ENCODE measurements at places on chromosomes 7 and 10. TPM values are rescaled to one million over a fixed set of nuclear protein-coding genes. Genes with fewer than 3 reads are reported as not detected.

The PALS2 gene
- polyA plus RNA-seq = 7.4 TPM

The AKR1C4 gene
- not detected for polyA plus RNA-seq

- no peak overlapping the region for H3K27ac ChIP-seq
- no peak for DNase-seq
- no peaks in the 10 kb centered on the region for H3K4me1 ChIP-seq
- H3K27me3 ChIP-seq = no peaks in the 10 kb centered on the region
- no peak overlapping the region for H3K4me3 ChIP-seq
- H3K36me3 ChIP-seq = no peaks in the 10 kb centered on the region
These were observed 381.8 kb downstream of the PHF14 start for GRCh38 chr7:11355399-11356005.

DNA sequence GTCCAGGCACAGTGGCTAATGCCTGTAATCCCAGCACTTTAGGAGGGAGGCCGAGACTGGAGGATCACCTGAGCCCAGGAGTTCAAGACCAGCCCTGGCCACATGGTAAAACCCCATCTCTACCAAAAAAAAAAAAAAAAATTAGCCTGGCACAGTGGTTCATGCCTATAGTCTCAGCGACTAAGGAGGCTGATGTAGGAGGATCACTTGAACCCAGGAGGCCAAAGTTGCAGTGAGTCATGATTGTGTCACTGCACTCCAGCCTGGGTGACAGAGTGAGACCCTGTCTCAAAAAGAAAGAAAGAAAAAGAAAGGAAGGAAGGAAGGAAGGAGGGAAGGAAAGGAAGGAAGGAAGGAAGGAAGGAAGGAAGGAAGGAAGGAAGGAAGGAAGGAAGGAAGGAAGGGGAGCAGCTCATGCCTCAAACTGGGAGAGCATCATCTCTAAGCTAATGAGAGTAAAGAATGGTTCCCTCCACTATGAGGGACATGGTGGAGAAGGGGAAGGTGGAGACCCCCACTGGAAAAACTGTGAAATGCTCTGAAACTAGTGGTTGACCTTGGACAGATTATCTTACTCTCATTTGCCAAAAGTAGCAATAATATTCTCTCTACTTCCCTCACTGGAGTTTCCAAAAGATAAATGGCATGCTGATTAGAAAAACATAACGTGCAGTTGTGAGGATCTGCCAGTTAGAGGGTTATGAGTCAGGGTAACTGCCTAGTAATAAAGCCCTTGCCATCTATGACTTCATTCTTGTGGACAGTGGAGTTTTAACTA lies 16.8 kb downstream of the GIMAP5 start:
- no peaks in the 10 kb centered on the region for H3K27me3 ChIP-seq
- no peak overlapping the region for H3K27ac ChIP-seq
- no peaks in the 10 kb centered on the region for H3K36me3 ChIP-seq
- H3K4me1 ChIP-seq = no peaks in the 10 kb centered on the region
- no peak overlapping the region for H3K4me3 ChIP-seq
- DNase-seq = no peak

The PPP1R17 gene
- not detected for polyA plus RNA-seq

- no peaks in the 10 kb centered on the region for H3K27me3 ChIP-seq
- no peak overlapping the region for H3K27ac ChIP-seq
- H3K4me1 ChIP-seq = peaks cover 8% of the 10 kb centered on the region
- no peak for DNase-seq
- H3K36me3 ChIP-seq = no peaks in the 10 kb centered on the region
These were observed 22.7 kb upstream of the GTF2IRD1 start for GRCh38 chr7:74430961-74431466.

DNA sequence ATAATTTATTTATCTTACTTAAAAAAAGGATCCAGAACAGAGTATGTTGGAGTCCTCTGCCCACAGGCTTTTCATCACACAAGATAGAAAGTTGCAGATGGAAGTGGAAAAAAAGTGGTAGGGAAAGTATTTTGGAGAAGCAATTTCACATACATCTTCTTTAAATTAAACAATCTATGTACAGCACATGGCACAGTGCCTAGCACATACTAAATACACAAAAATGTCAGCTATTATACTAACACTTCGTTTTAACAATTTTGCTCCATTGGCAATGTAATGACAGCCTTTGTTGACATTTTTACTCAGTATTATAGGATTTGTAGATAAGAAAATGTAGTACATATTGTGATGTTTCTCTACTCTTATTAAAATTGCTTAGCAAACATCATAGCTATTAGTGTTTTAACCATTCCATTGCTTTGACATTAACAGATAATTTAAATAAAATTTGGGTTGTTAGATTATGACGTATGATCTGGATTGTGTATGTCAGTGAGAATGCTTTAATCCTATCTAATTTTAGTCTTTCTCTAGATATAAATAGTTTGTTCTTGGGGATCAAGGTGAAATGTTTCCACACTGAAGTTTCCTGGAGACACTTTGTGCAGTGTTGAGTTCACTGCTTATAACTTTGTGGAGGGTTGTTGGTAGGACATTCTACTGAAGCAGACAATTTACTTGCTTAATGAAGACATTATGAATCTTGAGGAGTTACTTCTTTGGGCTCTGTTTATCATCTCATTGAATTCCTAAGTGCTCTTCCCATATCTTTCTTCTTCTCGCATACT lies 202.8 kb upstream of the DKK1 start:
- no peak overlapping the region for H3K4me3 ChIP-seq
- DNase-seq = peak; percentile 19
- H3K27ac ChIP-seq = no peak overlapping the region
- H3K36me3 ChIP-seq = no peaks in the 10 kb centered on the region
- H3K4me1 ChIP-seq = peaks cover 3% of the 10 kb centered on the region
- H3K27me3 ChIP-seq = no peaks in the 10 kb centered on the region

DNA sequence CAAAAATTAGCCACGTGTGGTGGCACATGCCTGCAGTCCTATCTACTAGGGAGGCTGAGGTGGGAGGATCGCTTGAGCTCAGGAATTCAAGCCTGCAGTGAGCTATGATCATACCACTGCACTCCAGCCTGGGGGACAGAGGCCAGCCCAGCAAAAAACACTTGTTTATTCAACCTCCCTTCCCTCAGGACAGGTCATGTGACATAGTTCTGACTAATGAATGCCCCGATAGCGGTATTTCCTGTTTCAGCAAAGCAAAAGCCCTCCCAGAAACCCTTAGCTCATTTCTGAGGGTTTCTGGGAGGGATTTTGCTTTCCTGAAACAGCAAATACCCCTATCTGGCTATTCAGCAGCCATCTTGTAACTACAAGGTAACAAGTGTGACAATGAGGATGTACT lies 157.1 kb downstream of the GATA3 start:
- DNase-seq = no peak
- no peak overlapping the region for H3K27ac ChIP-seq
- no peak overlapping the region for H3K4me3 ChIP-seq

The KCTD7 gene
- polyA plus RNA-seq = 12.8 TPM

- H3K27me3 ChIP-seq = no peaks in the 10 kb centered on the region
- H3K4me1 ChIP-seq = peaks cover 7% of the 10 kb centered on the region
- H3K36me3 ChIP-seq = no peaks in the 10 kb centered on the region
- peak within 1 kb of the TSS; percentile 9 for H3K4me3 ChIP-seq
- peak within 1 kb of the TSS; percentile 57 for H3K27ac ChIP-seq
- peak; percentile 48 for DNase-seq
These were observed at the start of gene FOXP2 for GRCh38 chr7:114414156-114415063. FOXP2 (plus strand) TSS chr7:114414815; CDS start chr7:114426512, 11,697 bp downstream.
